ENCODE measurements at places on chromosomes 16 and 17.

- DNase-seq, result no peak
Observed at GRCh38 chr17:43679911-43680310, 18.2 kb upstream of the MEOX1 start.

- no peak for DNase-seq
Observed at GRCh38 chr17:29962656-29963055, 21.2 kb downstream of the EFCAB5 start.

- no peak for DNase-seq
Observed at GRCh38 chr17:60529806-60530205, 3.8 kb upstream of the APPBP2 start.

GRCh38 chr17:29103341-29103740 is 60.4 kb downstream of the PIPOX start:
- DNase-seq, result no peak

- DNase-seq, result peak; percentile 73
Observed at GRCh38 chr17:30831663-30832437, at the start of gene ATAD5. TSS of gene ATAD5 (plus strand) at chr17:30831966. CDS start at chr17:30832348, 382 bp downstream.

- DNase-seq, result no peak
Observed at GRCh38 chr16:89545831-89546574, 14.5 kb upstream of the RPL13 start.

DNA sequence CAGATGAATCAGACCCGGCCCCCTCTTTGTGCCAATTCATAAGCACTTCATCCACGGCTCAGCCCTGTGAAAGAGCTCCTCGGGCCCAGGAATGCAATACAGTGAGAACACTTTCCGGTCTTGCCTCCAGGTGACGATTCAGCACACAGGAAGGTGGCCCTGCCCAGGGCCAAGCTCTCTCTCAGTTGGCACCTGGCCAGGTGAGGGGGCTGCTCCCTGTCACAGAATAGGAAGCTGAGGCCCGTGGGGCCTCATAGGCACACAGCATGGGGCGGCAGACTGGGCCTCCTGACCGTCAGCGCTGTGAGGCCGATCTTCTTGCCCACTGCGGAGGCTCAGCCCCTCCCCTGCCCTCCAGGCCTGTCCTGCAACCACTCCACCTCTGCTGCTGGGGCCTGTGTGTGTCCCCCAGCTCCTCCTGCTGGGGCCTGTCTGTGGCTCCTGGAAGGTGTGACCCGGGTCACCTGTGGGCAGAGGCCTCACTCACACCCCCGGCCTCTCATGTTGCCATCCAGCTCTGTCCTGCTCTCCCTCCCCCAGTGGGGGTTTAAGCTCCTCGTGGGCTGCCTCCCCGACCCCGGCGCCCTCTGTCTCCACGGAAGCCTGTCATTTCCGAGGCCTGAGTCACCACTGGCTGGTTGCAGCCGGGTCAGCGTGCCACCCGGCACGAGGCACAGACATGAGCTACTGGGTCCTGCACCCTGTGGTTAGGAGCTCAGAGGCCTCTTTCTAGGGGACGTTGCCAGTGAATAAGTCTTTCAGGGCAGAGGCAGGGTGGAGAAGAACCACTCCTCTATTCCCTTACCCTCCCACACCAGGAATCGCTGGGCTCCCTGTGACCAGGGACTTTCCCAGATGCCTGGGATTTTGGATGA is 114.4 kb downstream of the SEC14L1 start:
- no peak for DNase-seq

- no peak for DNase-seq
Observed at GRCh38 chr17:44334315-44334714, 9.7 kb upstream of the SLC25A39 start.

DNA sequence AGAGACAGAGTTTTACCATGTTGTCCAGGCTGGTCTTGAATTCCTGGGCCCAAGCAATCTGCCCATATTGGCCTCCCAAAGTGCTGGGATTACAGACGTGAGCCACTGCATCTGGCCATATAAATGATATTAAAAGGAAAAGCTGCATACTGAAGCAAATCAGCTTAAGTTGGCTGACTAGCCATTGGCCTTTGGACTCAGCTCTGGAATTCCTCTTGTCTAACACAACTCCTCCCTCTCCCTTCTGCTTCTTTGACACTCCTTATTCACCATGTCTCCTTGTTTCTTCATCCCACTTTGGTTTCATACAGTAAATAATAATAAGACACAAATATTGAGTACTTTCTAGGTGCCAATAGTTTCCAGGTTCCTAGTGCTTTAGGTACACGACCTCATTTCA is 7.5 kb downstream of the KRT12 start:
- DNase-seq, result no peak

- no peak for DNase-seq
Observed at GRCh38 chr16:57639172-57639887, 10.9 kb downstream of the ADGRG1 start.

All from activated CD4-positive, CD25-positive, alpha-beta regulatory T cell treated with anti-CD3 and anti-CD28 coated beads, Interleukin-2, amount 50 U/mL, for 16 hours (primary cell).